ENCODE measurements at places on chromosomes 2 and 18.

DNA sequence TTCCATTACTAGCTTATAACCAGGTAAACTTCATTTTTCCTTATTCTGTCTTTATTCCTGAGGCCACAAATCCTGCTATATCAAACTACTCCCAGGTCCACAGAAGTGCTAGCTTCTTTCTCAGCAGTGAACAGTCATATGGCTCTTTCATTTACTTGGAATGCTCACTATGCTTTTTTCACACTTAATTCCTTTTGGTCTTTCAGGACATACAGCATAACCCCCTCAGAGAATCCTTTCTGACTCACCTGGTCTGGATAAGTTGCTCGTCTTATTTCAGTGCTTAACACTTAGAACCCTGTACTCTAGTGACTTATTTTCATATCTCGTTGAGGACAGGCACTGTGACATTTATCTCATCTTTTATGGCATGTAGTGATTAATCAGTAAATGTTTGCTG is 325.0 kb upstream of the UBE2E3 start:
- DNase-seq = no peak

DNA sequence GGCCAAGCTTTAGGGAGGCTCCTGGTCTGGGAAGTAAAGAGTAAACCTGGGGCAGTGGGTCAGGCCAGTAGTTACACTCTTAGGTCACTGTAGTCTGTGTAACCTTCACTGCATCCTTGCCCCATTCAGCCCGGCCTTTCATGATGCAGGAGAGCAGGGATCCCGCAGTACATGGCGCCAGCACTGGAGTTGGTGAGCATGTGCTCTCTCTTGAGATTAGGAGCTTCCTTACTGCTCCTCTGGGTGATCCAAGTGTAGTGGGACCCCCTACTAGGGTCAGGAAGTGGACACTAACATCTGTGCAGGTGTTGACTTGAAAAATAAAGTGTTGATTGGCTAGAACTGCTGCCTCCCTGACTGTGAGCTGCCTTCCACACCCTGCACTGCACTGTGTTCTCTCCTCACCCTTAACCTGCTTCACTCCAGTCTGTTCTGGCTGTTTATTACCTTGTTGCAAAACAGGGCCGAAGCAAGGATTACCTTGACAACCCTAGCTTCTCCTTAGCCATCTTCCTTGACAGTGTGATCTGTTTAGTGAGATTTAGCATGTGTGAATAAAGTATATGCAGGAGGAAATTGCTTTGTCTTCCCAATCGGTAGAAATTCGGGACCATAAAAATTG is 5.2 kb downstream of the RETREG2 start:
- no peak for DNase-seq

GRCh38 chr2:219783359-219783975 is 156.0 kb downstream of the SLC4A3 start:
- no peak for DNase-seq

- no peak for DNase-seq
Measured at GRCh38 chr18:7290077-7290476, 59.2 kb downstream of the LRRC30 start.

DNA sequence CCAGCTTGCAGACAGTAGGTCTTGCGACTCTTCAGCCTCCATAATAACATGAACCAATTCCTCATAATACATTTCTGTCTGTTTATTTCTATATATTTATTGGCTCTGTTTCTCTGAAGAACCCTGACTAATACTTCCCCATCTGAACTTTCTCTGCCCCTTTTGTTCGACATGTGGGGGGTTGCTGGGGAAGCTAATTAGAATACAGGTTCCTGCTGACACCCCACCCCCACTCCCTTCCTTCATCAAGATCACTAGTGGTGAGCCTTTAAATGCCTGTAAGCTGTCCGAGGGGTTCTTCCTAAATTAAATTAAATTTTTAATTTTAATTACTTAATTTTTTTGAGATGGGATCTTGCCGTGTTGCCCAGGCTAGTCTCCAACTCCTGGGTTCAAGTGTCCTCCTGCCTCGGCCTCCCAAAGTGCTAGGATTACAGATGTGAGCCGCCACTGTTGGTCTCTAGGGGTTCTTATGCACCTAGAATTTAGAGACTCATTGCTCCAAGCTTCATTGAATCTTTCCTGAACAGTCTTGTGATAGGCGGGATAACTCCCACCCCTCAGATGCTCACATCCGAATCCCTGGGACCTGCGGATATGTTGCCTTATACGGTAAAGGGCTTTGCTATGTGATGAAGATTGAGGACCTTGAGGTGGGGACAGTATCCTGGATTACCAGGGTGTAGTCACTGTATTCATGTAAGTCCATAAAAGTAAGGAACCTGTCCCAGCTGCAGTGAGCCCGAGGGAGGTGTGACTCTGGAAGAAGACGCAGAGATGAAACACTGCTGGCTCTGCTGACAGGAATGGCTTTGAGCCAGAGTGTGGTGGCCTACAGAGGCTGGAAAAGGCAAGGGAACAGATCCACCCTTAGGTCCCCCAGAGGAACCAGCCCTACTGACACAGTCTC is 26.2 kb downstream of the HPCAL1 start:
- DNase-seq = no peak

- DNase-seq = no peak
Measured at GRCh38 chr2:223100061-223100511, 48.1 kb downstream of the KCNE4 start.

GRCh38 chr2:176558574-176559140 is 289.4 kb downstream of the MTX2 start:
- no peak for DNase-seq

DNA sequence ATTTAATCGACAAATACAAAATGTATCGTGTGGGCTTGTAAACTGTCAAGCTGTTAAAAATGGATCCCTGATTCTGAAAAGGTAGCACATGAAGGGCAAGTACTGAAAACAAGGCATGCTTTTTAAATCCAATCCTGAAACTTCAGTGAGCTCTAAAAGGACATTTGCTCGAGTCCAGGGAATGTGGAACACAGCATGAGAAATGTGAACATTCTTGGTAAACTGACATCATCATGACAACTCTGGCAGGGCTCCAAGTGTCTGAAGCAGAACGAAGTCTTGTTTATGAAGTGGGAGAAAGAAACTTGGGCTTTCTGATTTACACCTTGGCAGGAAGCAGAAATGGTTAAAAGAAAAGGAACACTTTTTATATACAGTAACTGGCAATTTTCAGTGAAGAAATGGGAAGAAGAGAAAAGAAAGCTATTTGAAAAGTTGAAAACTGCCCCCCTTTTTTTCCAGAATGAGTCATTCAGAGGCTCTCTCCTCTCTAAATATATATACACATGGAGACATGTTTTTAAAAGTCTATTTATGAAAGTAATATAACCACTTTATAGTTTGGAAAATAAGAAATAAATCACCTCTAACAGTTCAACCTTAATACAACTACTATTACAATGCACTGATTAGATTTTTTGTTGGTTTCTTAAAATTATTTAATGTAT is 120.8 kb downstream of the GAREM1 start:
- DNase-seq = no peak

- DNase-seq = no peak
Measured at GRCh38 chr2:46549166-46549844, 69.9 kb downstream of the TMEM247 start.

- DNase-seq = peak; percentile 15
Measured at GRCh38 chr2:8424997-8425900, 256.6 kb upstream of the ID2 start.

DNA sequence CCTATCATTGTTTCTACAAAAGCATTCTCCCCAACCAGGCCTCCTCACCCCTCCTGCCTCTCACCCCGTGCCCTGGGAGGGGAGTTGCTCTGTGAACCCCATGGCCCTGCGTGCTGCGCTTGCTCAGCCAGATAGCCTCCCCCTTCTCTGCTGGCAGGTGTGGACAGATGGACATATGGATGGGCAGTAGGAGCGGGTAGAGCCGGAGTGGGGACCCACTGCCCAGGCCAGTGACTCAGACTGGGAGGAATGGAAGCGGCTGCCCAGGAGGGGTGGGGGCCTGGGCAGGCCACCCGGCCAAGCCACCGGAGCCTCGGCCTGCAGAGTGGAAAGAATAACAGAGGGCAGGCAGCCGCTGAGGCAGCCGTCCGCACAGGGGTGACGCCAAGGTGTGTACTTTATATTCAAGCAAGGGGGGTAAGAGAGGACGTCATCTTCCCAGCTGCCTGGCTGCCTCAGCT is 8.7 kb downstream of the CYP26B1 start:
- no peak for DNase-seq

DNA sequence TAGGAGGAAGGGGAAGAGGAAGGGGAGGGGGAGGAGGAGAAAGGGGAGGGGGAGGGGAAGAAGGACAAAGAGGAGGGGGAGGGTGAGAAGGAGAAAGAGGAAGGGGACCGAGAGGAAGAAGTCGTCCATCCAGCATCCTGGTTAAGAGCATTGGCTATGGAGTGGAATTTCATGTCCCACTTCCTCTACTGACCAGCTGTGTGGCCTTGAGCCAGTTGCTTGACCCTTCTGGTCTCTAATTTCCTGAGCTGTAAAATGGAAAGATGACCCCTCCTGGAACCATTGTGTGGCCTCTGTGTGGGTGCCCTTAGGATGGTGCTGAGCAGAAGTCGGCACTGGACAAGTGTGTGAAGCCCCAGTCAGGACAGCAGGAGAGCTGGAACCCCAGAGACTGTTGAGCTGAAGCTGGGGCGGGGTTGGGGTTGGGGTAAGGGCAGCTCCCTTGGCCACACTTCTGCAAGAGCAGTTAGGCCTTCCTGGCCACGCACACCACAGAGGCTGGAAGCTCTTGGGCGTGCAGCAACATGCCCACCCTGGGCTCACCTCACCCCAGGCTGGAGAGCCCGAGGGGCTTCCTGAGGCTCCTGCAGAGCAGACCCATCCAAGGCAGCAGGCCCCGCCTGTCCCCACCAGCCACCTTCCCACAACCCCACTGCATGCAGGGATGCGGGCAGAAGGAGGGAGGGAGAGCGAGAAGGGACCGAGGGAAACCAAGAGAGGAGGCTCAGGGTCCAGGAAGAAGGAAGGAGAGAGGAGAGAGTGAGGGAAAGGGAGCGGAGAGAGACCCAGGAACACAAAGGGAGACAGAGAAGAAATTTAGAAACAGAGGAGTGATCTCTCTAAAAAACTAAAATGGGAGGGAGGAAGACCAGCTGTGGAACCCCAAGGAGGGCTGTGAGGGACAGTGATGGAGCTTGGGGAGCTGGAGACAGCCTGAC is 16.2 kb downstream of the ADRA2B start:
- no peak for DNase-seq

- no peak for DNase-seq
Measured at GRCh38 chr2:28434600-28434989, 41.9 kb downstream of the FOSL2 start.

- DNase-seq = no peak
Measured at GRCh38 chr18:7605705-7606104, 38.6 kb downstream of the PTPRM start.

- no peak for DNase-seq
Measured at GRCh38 chr2:35033748-35034147, 1321.8 kb upstream of the CRIM1 start.

- DNase-seq = no peak
Measured at GRCh38 chr2:167187978-167188967, 300.0 kb downstream of the XIRP2 start.

DNA sequence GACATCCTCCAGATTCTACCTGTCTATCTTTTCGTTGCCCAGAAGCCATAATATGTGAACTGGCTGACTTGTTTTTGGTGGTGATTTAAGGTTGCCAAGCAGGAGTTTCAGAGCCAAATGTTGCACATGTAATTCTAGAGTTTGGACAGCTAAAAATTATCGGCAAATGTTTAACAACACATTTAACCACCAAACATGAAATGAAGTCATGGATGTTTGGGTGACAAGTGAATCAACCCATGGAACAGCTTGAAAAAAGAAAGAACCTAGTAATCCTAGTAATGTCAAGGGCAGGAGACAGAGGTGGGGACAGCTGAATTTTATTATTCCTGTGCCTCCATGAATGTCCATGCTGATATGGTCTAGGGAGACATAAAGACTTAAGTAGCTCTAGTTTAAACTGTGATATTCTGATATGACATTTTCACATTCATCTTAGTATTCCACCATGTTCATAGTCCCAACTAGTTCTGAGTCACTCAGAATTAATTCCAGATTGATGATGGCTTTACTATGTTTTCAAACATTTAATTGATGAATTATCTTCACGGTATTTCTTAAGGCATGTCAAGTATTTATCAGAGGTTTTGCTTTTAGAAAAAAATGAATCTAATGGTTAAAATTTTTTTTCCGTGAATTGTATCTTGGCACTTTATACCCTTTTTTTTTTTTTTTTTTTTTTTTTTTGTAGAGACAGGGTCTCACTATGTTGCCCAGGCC is 101.7 kb downstream of the SOCS6 start:
- no peak for DNase-seq

DNA sequence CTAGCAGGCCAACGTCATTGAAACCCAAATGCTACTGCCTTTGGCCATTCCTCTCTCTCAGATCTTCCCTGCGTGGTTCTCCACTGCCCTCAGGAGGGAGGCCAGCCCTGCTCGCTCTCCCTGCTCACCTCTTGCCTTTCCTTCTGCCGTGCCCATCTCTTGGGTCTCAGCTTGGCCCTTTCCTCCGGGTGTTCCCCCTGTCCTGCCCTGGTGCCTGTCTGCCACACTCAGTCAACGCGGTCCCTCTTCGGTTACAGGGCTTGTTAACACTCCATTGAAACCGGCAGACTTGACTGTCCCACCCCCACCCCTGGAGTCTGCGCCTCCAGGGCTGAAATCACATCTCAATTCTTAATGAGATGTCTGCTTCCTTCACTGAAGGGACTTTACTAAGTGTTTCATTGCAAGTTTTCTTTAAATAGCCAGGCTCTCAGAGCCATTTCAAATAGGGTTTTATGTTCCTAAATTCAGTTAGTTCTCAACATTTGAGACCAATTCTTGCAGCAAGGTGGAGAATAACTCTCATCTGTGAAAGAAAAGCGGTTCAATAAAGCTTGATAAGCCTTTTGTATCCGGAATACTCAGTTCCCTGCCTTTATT is 237.6 kb downstream of the DYSF start:
- no peak for DNase-seq

- no peak for DNase-seq
Measured at GRCh38 chr2:63189026-63189425, 138.4 kb downstream of the OTX1 start.

GRCh38 chr2:225002656-225003045 is 39.6 kb downstream of the DOCK10 start:
- peak; percentile 48 for DNase-seq

- no peak for DNase-seq
Measured at GRCh38 chr2:109689973-109690372, 75.8 kb downstream of the SOWAHC start.

DNA sequence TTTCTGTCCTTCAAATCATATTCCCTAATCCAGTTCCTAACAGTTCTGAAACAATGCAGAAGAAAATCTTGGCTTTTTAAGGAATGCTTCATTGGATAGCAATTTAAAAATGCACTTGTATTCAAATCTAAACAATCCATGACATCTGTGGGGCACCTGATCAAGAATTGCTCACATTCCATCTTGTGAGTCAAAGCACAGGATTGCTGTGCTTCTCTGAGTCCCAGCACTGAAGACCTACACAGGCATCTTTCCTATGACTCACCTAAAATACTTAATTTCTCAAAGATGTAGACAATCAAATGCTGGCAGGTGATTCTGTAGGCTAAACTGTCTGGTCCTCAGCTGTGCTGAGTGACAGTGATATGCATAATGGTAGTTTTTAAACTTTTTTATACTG is 10.1 kb upstream of the ATP8B1 start:
- DNase-seq = no peak

Data from CD4-positive, alpha-beta T cell treated with Interleukin-4 for 4 hours (primary cell).